Stimulated activated naive CD8-positive, alpha-beta T cell treated with anti-CD3 and anti-CD28 coated beads, Interleukin-15, amount 100 ng/mL, for 72 hours (primary cell): ENCODE measurements at places on chromosomes 2 and 18.

GRCh38 chr2:132604561-132604960, 65.4 kb downstream of the LYPD1 start:
- DNase-seq, result no peak

GRCh38 chr18:24065906-24066305, 51.4 kb downstream of the TTC39C start:
- no peak for DNase-seq

DNA sequence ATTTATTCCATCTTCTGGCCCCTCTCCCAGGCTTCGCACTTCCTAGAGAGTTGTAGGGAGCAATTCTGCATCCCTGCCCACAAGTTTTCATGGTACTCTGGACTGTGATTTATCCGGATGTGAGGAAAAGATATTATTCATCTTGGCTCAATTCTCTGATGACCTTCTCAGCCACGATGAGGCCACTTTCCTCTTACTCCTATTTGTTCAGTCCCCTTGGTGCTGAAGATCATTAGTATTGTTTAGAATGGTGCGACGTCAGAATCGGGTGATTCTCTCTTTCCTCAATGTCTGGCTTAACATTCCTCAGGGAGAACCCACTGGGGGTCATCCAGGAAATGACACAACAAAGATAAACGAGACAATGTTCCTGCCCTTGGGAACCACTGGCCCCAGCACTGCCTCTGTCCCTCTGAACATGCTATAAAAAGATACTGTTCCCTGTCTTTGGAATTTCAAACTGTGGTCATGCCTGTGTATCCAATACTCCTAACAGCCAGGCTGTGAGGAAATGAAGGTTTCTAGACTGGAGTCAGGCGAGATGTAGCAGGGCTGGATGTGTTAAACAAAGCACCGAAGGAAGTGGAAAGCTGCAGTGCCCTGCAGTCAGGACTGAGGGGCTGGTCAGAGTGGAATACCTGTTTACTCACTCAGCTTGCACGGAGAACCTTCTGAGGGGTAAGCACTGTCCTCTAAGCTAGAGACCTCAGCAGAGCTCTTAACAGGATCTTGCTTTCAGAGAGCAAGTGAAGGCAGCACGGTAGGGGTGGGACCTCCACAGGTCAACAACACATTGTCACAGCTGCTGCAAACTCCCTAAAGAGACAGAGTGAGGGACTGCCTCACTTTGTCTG, 12.9 kb upstream of the GLI2 start:
- no peak for DNase-seq

GRCh38 chr2:96427917-96428316, 77.2 kb downstream of the NEURL3 start:
- no peak for DNase-seq

- no peak for DNase-seq
Observed at GRCh38 chr18:36821681-36822080, 7.1 kb downstream of the TPGS2 start.

DNA sequence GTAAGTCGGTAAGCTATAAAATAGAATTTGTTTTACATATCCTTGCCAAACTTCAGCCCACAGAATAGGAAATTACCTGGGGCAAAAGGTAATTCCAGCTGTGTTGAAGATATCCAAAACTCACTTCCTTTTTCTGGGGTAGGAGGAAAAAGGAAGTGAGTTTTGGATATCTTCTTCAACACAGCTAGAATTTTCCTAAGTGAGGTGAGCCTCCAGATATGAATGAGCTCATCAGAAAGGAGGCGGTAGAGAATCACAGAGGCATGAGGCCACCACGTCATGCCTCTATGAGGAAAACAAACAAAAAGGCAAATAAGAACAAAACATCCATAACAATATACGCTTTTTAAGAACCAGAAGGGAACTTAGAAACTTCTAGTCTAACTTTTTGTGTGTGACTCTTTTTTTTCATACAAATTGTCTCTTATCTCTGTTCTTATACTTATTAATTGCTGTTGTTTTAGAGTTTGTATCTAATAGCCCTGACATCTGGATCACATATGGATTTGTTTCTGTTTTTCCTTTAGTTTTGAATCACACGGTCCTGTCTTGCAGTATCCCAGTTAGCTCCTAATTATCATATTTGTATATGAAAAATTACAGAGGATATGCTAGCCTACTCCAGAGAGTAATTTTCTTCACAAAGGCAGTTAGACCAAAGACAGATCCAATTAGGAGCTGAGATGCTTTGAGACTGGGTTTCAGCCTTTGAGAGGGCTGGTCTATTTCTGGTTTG, 104.5 kb downstream of the RBM43 start:
- DNase-seq, result no peak

DNA sequence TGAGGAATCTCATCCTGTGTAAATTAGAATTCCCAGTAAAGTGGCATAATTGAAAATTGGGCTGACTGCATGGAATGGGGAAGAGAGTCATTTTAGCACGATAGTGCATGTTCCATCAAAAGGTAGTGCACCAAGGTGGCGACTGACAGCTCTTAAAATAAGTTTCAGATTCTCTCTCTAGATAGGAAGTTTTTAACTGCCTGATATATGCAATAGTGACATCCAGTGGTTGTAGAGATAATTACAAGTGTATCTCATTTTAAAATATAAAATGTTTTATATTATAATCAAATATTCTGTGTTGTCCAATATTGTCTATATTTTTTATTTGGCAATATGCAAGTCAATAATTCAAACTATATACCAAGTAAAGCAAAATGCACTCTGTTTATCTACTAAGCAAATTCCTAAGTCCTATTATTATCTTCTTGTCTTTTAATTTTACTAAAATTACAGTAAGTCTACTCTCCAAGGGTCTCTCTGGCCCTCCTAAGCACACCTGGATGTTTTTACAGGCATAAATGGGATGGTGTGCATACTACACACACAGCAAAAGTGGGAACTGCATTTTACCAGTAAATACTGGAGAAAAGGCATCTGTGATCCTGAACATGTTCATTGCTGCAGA, 397.7 kb upstream of the HNRNPA3 start:
- no peak for DNase-seq

DNA sequence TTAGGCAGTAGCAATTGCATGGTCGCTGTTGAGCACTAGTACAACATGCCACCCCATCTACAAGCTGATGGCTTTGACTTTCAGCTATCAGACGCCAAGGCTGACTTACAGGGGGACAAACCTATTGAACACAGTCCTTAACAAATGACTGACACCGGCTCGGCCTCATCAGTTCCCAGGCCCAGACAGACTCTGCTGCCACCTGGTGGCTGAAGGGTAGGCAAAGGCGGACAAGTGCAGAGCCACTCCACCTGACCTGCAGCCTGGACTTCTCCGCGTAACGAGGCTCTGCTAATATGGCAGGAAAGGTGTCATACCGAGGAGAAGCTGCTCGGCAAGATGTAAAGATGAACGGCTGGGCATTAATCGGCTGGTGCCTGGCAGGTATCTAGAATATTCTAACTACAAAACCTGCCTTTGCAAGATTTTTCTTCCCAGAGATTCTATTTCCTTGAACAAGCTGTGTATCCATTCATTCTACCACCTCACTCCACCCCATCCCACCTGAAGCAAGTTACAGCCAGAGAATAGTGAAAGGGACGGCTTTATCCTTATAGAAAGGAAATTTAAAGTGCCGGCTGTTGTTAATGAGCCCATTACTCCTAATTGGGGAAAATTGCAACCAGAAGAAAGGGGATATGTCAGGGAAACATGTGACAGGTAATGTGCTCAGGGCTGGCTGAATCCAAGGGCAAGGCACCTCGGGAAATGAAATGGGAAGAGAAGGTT, 67.4 kb downstream of the STEAP3 start:
- DNase-seq, result no peak

DNA sequence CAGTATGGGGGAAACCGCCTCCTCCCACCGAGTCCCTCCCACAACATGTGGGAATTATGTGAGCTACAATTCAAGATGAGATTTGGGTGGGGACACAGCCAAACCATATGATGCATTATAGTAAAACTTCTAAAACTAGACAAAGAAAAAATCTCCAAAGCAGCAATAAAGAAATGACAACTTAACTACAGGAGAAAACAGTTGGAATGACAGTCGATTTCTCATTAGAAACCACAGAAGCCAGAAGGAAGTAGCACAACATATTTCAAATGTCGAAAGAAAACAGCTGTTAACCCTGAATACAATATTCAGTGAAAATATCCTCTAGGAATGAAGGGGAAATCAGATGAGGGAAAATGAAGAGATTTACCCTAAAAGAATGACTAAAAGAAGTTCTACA, 53.5 kb upstream of the TCF4 start:
- DNase-seq, result no peak

DNA sequence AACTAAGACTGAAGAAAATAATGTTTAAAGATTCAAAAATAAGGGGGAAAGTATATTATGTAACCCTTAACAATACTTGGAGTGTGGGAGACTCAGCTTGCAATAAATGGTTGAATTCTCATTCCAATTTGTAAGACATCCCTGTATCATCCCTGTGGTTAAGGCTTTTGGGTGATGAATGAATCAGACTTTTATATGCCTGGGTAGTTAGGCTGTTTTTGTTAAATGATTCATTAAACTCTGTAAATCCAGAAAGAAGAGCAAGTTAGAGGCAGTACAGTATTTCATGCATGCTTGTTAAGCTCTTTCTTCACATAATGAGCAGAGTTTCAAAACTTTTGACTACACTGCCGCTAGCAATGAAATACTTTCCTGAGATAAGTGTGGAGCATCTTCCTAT, 948.8 kb downstream of the SOCS6 start:
- no peak for DNase-seq

DNA sequence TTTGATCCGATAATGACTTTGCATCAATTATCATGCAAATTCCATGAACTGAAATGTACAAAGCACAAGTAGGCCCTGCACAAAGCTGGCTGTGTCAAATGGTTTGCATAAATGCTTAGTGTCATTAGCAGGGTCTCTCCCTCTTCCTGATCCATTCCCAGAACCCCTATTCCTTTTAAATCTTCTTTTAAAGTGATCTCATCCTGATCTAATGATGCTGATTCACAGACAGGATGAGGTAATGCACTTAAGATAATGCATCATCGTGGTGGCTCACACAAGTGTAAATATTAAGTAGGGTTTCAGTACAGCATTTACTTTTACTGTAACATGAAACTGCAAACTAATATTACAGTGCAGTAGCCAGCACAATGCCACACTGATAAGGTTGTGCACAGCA, 304.8 kb upstream of the SOX11 start:
- DNase-seq, result no peak
